Activated T-helper 1 cell treated with anti-CD3 and anti-CD28 coated beads, Interleukin-12 subunit alpha, Interleukin-12 subunit beta, Interleukin-2, Interleukin-4 antibody, amounts not matched to agents 30 ng/mL and 10 ng/mL and 1 ng/mL, durations not matched to agents 14 hours and 24 hours and 36 hours (primary cell): ENCODE measurements at places on chromosomes 1 and 21. TPM values are rescaled to one million over a fixed set of nuclear protein-coding genes. Genes with fewer than 3 reads are reported as not detected.

DNA sequence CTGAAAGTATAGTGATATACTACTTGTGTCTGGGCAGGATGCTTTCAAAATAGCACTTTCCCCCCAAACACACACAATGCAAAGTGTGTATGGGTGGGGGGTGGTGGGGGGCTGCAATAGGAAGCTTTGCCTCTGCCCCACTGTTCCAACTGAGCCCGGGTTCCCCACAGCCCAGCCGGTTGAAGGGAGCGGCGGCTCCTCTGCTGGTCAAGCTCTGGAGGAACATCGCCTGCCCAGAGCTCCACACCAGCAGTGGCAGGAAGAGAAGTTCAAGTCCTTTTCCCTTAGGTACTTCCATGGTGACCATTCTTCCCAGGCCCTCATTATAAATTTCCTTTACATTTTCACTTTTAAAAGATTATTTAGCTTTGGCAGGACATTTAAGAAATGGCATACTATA, 74.9 kb downstream of the CAPZB start:
- no peak for DNase-seq

DNA sequence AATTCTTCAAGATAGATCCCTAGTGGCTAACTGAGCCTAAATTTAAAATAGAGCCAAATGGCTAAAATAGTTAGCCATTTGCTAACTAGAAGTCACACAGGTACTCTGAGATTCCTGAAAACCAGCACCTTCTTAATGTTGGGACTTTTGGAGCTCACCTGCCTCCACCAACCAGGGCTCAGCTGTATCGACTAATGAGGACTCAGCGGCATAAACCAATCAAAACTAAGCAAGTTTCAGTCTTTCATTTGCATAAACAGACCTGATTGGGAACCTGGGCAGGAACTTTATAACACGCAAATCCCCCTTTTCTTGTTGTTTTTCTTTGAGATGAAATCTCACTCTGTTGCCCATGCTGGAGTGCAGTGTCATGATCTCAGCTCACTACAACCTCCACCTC, 28.5 kb downstream of the TNFRSF9 start:
- no peak for DNase-seq

DNA sequence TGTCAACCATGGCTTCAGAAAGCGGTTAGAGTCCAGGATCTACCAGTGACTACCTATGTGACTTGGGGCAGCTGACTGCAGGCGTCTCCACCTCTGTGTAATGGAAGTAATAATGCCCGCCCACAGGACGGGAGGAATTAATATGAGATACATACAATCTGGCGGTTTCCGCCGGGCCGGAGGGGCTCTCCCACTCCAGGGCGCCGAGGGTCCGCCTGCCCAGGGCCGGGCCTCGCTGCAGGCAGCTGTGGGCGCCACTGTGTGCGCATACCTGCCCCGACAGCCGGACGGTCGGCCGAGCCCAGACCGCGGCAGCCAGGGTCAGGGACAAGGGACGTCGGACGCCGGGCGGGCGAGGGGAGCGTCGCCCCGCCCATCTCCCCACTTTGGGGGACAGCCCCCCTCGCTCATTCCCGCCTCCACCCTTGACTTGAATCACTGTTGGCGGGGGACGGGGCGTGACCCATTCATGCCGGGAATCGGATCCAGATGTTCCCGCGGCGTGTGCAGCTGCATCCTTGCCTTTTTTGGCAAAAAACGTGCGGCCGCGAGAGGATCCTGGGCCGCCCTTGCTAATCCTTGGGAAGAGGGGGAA, 6.0 kb upstream of the SF3A3 start:
- no peak for DNase-seq

- DNase-seq, result no peak
Measured at GRCh38 chr1:114503916-114504422, 7.0 kb downstream of the TRIM33 start.

Gene LZIC
- total RNA-seq, result 29.9 and 35.9 TPM in 2 replicates

Gene LENEP
- total RNA-seq, result 1.5 and 1.8 TPM in 2 replicates

Gene EVI5
- total RNA-seq, result 11.0 and 11.3 TPM in 2 replicates

Gene FABP3
- not detected in 2 replicates for total RNA-seq
